Prostate gland (tissue), 2 donors: ENCODE measurements at places on chromosomes 13 and 19. TPM values are rescaled to one million over a fixed set of nuclear protein-coding genes. Genes with fewer than 3 reads are reported as not detected.

- peak; percentile 68 for DNase-seq
Observed at GRCh38 chr19:4186087-4186993, 3.9 kb downstream of the ANKRD24 start.

- DNase-seq, result no peak
Observed at GRCh38 chr13:32669030-32669646, 82.9 kb downstream of the PDS5B start.

- DNase-seq, result no peak
Observed at GRCh38 chr19:13138916-13139198, 11.3 kb downstream of the STX10 start.

DNA sequence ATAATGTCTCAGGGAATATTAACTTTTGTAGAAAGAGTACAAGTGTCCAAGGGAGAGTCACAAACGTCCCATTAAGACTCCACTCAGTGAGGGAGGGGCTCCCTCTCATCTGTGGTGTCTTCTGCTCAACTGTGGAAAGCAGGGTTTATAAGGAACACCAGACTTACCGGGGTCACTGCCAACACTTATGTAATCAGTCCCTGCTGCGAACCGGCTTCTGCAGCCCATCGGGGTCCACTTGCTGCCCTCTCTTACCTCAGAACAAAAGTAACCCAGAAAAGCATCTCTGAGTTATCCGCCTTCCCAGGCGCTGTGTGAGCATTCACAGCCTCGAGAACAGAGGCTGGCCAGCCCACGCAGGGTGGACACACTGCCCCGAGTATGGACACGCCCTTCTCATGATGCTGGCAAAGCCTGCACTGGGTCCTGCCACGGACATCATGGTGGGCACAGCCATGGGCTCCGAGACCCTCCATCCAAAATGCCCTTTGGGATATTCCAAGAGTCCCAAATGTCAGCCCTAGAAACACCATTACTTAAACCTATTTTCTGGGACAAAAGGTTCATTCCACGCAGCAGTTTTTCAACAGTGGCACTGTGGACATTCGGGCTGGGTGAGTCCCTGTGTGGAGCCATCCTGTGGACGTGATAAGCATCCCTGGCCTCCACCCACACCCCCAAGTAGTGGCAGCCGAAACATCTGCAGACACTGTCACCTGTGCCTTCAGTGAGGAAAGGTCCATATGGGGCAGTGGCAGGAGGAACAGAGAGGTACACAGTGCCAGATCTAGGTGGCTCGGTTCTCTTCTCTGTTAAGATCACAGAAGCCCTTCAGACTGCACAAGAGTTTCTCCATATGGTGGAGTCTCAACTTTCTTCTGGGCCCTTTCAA is 63.9 kb downstream of the STK24 start:
- no peak for DNase-seq

GRCh38 chr19:42114412-42114811 is 17.8 kb downstream of the POU2F2 start:
- no peak for DNase-seq

GRCh38 chr19:58040751-58041525 is 7.1 kb downstream of the ZSCAN1 start:
- no peak for DNase-seq

- DNase-seq, result no peak
Observed at GRCh38 chr19:5774921-5775320, 9.6 kb downstream of the PRR22 start.

DNA sequence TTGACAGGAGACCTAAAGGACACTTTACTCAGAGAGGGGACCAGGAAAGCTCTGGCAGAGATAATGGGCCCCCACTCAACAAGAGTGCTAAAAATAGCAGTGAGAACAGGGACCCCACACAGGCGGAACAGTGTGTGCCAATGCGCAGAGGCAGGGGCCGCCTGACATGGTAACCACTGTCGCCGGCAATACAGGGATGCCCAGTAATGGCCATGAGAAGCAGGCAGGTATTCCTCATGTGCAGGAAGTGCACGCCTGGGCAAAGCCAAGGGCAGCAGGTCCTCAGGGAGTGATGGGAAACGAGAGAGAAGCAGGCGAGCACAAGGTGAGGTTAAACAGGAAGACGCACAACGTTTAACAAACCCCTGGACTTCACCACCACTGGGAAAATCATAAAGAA is 757.1 kb downstream of the LIG4 start:
- DNase-seq, result no peak

- DNase-seq, result no peak
Observed at GRCh38 chr13:43244481-43244880, 221.1 kb downstream of the DNAJC15 start.

- no peak for DNase-seq
Observed at GRCh38 chr19:5682107-5682482, 1.3 kb downstream of the HSD11B1L start.

DNA sequence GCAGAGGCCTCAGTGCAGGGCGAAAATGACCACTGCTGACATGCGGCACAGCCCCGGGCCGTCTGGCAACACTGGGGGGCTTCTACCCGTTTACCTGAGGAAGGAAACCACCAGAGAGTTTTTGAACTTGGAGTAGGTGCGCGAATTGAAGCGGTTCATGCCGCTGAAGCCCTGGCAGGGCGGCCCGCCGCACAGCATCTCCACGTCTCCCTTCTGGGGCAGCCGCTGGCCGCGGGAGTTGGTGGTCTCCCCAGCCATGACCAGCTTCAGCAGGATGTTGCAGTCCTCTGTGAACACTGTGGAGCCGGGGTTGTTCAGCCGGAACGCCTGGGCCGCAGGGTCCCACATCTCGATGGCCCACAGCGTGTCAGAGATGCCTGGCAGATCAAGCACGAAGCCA is 20.3 kb upstream of the EIF3G start:
- no peak for DNase-seq

- no peak for DNase-seq
Observed at GRCh38 chr19:40413291-40413845, at the start of gene PRX. TSS of gene PRX (minus strand) at chr19:40413378. CDS start at chr19:40407932, 5,446 bp downstream.

GRCh38 chr19:16326401-16327168 is 2.0 kb downstream of the KLF2 start:
- no peak for DNase-seq

GRCh38 chr19:15225760-15226159 is 6.5 kb downstream of the EPHX3 start:
- no peak for DNase-seq

DNA sequence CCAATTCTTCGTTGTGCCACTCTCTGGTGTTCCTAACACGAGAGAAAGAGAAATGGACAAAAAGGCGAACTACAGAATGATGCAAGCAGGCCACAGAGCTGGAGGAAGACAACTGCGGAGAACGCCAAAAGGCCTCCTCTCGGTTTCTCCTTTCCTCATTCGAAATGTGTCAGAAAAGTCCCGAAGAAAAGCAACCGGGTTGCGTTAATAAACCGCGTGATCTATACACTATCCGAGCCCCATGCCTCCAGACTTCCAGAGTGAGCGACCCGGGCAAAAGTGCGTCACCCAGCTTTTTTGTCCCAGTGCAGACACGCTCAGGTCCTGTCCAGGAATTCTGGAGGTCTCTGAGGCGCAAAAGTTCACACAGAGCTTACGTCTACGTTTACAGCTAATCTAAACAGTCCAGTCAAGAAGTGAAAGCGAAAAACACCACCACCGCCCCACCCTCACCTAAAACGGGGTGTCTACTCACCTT is 413 bp downstream of the N4BP2L2 start:
- no peak for DNase-seq

DNA sequence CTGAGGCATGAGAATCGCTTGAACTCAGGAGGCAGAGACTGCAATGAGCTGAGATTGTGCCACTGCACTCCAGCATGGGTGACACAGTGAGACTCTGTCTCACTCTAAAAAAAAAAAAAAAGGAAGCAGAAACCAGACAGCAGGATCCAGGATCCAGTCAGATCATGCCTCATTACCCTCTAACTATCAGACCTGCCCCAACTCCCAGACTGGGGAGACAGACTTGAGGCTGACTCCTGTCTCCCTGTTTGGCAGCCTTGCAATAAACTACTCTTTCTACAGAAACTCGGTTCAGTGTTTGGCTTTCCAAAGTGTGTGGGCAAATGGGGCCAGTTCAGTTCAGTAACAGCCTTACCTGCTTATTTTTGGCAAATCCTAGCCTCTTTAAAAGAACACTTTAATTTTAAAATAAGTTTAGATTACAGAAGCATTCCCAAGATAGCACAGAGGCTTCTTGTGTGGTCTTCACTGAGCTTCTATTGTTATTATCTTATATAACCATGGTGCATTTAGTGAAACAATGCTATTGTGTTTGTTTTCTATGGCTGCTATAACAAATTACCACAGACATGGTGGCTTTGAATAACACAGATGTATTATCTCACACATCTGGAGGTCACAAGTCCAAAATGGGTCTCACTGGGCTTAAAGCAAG is 18.5 kb downstream of the RASL11A start:
- no peak for DNase-seq

- DNase-seq, result peak; percentile 19
Observed at GRCh38 chr13:80336776-80337287, 4.1 kb downstream of the SPRY2 start.

- no peak for DNase-seq
Observed at GRCh38 chr19:50921426-50922316, 10.5 kb upstream of the KLK4 start.

Gene LDLR
- total RNA-seq, result 41.5 TPM

Gene EVI5L
- total RNA-seq, result 25.7 TPM

Gene CYP4F22
- total RNA-seq, result 48.1 TPM

Gene PPP1R15A
- total RNA-seq, result 35.1 TPM

Gene ZNF358
- 116 TPM for total RNA-seq

Gene TUBB4A
- 0.23 TPM for total RNA-seq

Gene KLK4
- 330 TPM for total RNA-seq
